H7 (cell line): ENCODE measurements at places on chromosomes 12 and 14. TPM values are rescaled to one million over a fixed set of nuclear protein-coding genes. Genes with fewer than 3 reads are reported as not detected.

Gene TAS2R43
- 0.33 TPM in 1 of 2 replicates, not detected in the other for total RNA-seq

Gene PLEK2
- total RNA-seq: not detected in 2 replicates

Gene ZNF384
- 34.4 and 40.3 TPM in 2 replicates for total RNA-seq

Gene ABHD12B
- 9.6 and 19.3 TPM in 2 replicates for total RNA-seq

Gene DPPA3
- total RNA-seq: 3.0 and 3.4 TPM in 2 replicates

Gene CDC42BPB
- 56.1 and 59.8 TPM in 2 replicates for total RNA-seq

Gene STX2
- 19.3 and 24.9 TPM in 2 replicates for total RNA-seq

Gene CPM
- 0.28 TPM in 1 of 2 replicates, not detected in the other for total RNA-seq

Gene ZFP36L1
- total RNA-seq: 47.8 and 73.1 TPM in 2 replicates

Gene CMKLR1
- 0.92 and 1.8 TPM in 2 replicates for total RNA-seq

Gene FBLN5
- 1.4 and 2.3 TPM in 2 replicates for total RNA-seq

Gene GUCY2C
- total RNA-seq: 1.1 and 2.5 TPM in 2 replicates

Gene CKB
- total RNA-seq: 282 and 412 TPM in 2 replicates

- no peak for DNase-seq
Measured at GRCh38 chr14:52279408-52279807, 11.9 kb downstream of the PTGDR start.

- DNase-seq: peak; percentile 28
Measured at GRCh38 chr12:45468751-45469615, 253.1 kb downstream of the ANO6 start.

GRCh38 chr12:108854451-108855283, 2.7 kb downstream of the SSH1 start:
- DNase-seq: no peak

DNA sequence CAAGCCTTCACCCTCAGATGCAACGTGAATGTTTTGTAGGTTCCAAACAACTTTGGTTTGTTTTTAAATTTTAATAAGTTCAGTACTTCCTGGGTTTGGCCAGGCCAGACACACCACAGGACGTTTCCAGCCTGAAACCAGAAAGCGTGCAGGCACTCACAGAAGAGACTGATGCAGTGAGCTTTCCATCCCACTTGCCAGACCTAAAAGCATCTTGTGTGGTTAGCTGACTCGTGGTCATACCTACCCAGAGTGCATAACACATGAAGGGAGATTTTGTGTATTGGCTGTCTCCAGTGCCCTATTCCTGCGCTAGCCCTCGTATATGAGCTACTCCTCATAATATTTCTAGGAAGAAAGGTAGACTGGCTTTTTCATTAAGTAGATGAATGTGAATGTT, 297.3 kb upstream of the FAR2 start:
- no peak for DNase-seq

GRCh38 chr12:112792301-112792700, 753 bp downstream of the RPH3A start:
- peak; percentile 27 for DNase-seq

- DNase-seq: no peak
Measured at GRCh38 chr14:55136885-55137786, 8.1 kb downstream of the LGALS3 start.

GRCh38 chr12:3365463-3366411, 125.3 kb upstream of the PRMT8 start:
- peak; percentile 95 for DNase-seq

DNA sequence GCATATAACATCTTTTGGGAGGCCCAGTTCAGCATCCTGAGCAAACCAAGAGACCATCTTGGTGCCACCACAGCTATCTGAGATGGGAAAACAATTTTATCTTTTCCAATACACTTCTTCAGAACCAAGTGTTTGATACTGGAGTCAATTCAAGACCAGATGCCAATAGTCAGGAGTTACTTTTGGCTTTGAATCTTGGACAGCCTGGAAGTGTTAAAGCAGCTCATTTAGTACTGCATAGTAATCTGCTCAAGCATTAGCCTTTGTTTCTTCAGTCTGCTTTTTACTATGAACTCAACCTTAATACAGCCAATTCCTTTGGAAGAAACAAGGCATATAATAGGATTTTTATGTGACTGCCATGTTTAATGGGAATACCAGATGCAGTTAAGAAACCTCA, 81.9 kb upstream of the TSPAN8 start:
- no peak for DNase-seq

DNA sequence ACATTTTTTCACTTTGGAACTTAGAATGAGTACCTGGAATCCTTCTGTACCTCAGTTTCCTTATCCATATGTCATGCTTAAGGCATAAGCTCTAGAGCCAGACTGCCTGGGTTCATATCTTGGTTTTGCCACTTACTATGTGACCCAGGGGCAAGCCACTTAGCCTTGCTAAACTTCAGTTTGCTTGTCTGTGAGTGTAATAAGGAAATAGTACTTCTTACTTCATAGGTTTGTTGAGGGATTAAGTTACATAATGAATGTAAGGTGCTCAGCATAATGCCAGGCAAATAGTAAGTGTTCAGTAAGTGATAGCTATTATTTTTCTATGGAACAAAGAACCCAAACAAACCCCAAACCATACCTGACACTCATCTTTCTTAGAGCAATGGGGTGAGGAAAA, 225.1 kb downstream of the BCAT1 start:
- no peak for DNase-seq

DNA sequence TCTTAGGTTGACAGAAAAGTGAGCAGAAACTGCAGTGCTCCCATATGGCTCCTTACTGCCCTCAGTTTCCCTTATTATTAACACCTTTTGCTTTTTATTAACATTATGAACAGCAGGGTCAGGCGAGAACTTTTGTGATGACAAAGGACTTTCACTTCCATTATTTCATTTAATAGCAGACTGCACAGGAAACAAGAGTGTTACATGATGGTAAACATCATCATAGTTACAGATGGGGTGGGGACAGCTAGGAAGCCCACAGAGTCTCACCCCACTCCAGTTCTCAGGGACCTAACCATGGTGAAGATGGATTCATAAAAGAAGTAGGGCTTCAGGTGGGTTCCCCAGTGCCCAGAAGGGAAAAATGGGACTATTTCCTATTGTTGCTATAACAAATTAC, 110.1 kb upstream of the PELI2 start:
- no peak for DNase-seq

- no peak for DNase-seq
Measured at GRCh38 chr12:50581226-50582184, 76.7 kb downstream of the DIP2B start.

- no peak for DNase-seq
Measured at GRCh38 chr12:102095677-102096263, 24.1 kb downstream of the NUP37 start.

- no peak for DNase-seq
Measured at GRCh38 chr12:2851931-2852330, 4.9 kb downstream of the TEX52 start.

DNA sequence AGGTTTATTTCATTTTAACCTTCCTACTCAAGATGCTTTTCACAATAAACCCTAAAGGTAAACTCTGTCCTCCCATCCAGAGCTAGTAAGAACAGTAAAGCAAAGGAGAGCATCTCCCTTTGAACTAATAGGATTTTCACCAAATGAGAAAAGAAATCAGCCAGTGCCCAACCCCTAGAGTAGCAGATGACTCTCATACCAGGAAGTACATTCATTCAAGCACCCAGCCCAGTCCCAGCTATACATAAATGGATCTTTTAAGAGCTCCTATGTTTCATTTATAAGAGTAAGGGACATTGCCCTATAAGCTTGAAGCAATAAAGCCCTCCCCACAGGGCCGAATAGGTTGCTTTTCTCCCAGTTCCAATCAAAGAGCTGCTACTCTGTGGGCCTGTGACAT, 7.6 kb downstream of the BAZ2A start:
- DNase-seq: no peak

- DNase-seq: no peak
Measured at GRCh38 chr12:110647631-110648040, 33.7 kb downstream of the TCTN1 start.

DNA sequence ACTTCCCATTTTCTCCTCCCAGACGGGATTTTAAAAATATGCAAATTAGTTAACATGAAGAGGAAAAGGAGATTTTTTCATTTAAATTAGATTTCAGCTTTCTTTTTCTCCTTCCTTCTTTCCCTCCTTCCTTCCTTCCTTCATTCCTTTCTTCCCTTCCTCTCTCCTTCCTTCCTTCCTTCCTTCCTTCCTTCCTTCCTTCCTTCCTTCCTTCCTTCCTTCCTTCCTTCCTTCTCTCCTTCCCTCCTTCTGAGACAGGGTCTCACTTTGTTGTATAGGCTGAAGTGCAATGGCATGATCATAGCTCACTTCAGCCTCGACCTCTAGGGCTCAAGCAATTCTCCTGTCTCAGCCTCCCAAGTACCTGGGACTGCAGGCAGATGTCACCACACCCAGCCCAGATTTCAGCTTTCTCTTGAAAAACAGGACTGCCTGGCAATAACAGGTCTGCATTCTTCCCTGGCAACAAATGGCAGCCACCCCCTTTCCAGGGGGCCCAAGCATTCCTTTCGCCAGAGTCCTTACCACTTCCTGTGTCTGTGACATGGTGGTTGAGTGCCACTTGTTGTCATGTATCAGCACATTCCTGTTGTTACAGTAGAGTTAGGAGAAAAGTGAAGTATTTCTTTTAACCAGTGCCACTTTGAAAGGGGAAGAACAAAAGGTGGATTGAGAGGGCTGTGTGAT, 119.1 kb downstream of the PTPN11 start:
- peak; percentile 65 for DNase-seq

GRCh38 chr12:108788076-108788782, 56.9 kb upstream of the CORO1C start:
- peak; percentile 30 for DNase-seq

- DNase-seq: no peak
Measured at GRCh38 chr14:52014601-52015267, 25.4 kb downstream of the RTRAF start.

DNA sequence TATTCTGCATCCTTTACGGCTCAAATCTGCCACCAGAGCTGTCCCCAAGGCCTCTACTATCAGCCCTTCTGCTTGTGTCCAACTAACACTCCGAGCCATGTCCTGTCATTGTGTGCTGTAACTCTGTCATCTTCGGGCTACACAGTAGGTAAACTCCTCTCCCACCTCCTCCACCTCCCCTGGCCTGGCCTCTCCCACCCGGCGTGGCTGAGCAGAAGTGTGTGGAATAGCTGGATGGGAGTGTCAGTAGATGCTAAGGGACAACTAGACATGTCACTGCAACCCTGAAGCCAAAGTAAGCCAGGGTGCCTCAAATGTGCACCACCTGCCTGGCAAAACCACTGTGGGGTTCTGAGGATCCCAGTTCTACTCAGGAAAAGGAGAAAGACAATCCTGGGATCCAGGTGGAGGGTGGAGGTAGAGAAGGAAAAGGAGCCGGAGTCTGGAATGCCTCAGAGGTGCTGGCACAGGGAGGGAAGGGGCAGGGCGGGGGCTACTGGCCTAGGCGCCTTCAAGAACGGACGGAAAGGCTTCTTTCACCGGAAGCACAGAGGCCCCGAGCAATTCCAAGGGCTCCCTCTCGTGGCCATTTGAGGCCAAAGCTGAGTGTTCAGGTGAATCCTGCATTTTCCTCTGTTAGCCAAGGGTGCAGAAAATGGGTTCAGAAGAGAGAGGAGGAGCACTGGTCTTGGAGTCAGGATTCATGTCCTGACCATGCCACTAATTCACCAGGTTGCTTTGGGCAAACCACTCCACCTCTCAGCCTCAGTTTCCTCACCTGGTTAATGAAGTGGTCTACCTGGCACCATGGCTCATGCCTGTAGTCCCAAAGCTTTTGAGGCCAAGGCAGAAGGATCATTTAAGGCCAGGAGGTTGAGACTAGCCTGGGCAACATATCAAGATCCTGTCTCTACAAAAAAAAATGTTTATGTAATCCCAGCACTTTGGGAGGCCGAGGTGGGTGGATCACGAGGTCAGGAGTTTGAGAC, 20.5 kb upstream of the FAM181A start:
- DNase-seq: peak; percentile 89

DNA sequence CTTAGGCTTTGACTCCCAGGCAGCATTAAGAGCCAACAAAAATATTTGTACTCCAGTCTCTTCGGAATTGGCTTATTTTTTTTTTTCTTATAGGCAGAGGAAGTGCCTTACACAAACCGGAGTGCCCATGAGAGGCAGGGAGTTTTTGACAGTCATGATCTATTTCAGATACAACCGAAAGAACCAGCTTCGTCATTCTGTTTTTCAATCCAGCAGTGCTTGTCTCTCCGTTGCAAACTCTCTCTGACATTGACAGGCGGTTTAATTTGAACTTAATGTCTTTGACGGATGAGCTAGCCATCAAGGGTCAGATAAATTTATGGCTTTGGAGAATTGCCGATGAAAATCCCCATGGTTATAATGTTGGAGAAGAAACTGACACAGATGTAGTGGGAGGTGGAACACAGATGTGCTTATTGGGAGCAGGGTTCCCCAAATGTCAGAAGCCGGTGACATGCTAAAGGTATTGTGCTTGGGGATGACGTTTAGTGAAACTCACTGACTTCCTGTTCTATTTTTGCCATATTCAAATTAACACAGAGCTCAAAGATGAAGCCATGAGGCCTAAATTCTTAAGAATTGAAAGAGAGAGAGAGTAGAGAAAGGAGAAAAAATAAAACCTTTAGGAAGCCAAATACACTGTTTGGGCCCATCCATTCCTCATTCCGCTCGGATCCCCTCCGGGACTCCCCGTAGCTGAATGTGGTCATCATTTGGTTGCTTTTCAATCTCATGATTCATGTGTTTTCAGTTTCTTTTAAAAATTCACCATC, 59.7 kb downstream of the PLXNC1 start:
- DNase-seq: no peak

GRCh38 chr14:44653641-44654040, 146.6 kb upstream of the FSCB start:
- no peak for DNase-seq

DNA sequence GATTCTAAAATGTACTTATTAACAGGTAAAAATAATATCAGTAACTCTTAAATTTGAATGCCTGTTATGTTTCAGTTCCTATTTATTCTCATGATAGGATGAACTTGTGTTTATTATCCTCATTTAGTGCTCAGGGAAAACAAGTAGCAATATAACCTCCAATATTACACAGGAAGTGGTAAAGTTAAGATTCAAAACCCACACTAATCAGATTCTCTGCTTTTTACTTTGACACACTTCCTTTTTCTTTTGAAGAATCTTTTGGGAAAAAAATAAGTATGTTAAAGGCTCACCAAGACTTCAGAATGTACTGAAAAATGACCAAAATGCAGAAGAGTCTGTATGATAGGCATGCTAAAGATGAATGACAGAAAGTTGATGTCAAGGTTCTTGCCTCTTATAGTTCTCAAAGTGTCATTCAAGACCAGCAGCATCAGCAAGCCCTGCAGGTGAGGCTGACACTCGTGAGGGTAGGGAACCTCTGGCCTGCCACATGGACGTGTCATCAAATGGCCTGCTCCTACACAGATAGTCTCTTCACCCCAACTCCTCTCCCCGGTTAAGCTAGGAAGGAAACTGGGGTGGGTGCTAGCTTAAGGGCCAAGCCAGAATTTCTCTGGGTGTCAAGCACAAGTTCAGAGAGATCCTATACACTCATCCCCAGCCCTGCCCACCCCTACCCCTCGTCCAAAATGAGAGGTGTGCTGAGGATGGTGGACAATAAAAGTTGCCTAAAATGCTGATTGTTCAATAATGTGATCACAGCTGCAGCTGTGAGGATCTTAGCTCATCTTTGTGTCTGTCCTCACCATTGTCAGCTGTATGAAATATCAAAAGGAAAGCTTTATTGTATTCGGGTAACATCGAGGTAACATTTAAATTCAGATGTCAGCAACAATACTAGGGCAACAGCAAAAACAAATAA, 6.3 kb downstream of the TBPL2 start:
- no peak for DNase-seq

- no peak for DNase-seq
Measured at GRCh38 chr14:59679872-59680271, 103.3 kb upstream of the CCDC175 start.

- no peak for DNase-seq
Measured at GRCh38 chr14:50728836-50729235, 60.7 kb upstream of the SAV1 start.
